ENCODE measurements at places on chromosomes 16 and 17.

DNA sequence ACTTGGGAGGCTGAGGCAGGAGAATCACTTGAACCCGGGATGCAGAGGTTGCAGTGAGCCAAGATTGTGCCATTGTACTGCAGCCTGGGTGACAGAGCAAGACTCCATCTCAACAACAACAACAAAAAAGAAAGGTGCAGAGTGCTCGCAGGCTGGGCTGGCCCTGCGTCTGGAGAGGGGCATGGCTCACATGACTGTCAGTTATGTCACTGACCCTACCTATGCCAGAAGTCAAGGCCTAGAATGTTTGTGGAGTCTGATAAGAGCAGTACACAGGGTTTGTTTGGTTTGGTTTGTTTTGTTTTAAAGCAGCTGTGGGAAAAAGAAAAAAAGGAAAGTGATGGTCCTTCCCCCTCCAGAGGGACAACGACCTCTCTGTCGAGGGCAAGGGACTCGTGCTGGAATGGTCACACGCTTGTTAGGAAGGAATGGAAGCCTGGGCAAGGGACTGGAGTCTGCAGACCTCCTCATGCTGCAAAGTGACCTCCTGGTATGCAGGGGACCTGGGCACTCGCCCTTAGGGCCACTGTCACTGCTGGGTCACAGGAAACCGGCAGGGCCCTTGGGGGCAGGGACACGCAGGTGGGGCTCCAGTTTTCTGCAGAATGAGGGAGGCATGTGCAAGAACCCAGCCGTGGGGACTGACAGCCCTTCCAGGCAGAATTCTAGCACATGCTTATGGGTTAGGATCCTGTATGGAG lies 10.1 kb upstream of the OSGIN1 start:
- no peak for DNase-seq

DNA sequence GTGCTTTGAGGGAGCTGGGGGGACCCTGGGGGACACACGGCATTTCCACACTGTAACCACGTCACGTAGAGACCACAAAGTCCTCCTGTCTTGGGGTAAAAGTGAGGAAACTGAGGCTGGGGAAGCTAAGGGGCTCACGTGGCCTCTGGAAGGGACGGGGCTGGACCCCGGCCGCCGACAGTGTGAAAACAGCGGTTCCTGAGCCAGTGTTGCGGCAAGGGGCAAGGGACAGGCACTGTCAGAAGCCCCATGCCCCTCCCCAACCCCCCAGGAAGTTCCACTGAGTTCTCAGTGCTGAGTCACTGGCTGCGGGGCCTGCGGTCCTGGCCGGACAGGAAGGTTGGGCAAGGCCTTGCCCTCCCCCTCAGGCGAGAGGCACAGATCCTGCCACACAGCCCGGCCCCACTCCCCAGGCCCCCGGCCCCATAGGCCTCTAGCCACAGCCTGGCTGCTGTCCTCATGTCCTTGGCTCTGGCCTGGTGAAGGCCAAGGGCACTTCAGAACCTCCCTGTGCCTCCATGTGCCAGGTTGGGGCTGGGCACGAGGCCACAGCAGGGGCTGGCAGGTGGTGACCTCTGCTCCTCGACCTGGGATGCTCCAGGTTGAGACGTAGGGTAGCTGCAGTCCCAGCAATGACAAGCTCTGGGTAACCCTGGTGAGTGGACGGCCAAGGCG lies 5.0 kb upstream of the CCDC57 start:
- DNase-seq: peak; percentile 78

DNA sequence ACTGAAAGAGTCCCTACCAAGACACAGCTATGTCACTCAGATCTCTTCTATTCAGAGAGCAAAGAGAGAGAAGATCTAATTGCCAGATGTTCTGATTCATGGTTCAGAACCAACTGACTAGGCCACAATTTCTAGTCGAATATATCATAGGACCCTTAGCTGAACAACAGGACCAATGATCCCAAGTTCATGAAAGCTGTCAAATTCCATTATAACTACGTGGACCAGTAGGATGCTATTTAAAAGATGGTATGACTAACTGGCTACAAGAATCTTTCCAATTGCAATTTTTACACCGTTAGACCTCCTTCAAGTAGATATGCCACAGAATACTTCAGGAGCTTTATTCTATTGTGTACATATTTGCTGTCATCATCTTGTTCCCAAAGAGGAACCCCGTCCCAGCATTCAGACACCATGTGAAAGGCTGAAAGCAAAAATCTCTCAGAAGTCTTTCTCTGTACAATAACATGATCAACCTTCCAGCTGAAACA lies 26.0 kb downstream of the DCUN1D3 start:
- DNase-seq: no peak

- no peak for DNase-seq
Measured at GRCh38 chr16:35497399-35497798, 2038.0 kb downstream of the TP53TG3F start.

DNA sequence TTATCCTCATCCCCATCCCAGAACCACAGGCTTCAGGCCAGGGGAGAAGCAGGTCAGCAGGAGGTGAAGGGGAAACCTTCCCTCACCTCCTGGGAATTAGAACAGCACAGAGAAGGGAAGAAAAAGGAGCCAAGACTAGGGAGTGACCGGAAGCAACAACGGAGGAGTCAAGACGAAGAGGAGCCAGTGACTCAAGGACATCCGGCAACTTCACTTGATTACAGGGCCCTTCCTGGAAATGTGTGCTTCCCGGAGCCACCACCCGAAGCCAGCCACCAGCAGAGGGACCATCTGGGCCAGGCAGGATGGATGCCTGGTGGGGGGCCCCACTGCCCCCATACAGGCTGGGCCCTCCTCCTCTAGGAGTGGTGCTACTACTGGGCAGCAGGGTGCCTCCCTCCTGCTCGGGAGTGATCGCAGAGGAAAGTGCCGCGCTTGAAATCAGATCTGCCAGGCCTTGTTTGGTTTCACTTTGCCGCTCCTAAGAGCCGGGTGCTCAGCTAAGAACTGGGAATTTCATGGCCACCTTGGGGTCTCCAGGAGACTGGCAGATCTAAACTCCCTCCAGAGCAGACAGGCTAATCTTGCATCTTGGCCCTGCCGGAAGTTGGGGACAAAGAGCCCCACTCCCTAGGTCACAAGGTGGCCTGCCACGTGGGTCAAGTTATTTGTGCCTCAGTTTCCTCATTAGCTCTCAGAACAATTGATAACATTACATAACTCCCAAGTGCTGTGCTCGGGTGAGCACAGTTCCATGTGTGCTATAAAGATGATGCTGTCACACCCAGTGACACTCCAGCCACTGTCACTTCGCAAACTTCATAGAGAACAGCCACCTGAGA lies 6.6 kb downstream of the CDC42EP4 start:
- DNase-seq: peak; percentile 97

DNA sequence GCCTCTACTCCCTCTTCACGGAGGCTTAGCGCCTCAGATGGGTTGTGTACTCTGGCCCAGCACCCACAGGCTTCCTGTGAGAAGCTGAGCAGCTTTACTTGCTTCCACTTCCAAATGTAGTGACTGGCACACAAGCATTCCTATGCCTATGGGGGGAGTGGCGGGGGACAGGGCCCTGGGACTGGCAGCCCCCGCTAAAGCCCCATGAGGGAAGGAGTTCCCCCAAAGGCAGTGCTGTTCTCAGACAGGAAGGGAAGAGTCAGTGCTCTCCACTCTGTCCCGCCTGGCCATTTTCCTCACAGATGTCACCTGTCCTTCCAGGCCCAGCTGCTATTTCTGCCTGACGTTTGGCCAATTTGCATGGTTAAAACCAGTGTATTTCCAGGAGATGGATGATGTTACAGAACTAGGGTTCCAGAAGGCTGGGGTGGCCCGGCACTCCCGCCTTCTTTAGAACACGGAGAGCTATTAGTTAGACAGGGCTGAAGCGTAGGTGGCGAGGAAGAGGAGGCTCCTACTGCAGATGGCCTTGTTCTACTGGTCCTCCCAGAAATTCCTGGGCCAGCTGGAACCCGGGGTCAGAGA lies 83.9 kb upstream of the FBXO47 start:
- no peak for DNase-seq

DNA sequence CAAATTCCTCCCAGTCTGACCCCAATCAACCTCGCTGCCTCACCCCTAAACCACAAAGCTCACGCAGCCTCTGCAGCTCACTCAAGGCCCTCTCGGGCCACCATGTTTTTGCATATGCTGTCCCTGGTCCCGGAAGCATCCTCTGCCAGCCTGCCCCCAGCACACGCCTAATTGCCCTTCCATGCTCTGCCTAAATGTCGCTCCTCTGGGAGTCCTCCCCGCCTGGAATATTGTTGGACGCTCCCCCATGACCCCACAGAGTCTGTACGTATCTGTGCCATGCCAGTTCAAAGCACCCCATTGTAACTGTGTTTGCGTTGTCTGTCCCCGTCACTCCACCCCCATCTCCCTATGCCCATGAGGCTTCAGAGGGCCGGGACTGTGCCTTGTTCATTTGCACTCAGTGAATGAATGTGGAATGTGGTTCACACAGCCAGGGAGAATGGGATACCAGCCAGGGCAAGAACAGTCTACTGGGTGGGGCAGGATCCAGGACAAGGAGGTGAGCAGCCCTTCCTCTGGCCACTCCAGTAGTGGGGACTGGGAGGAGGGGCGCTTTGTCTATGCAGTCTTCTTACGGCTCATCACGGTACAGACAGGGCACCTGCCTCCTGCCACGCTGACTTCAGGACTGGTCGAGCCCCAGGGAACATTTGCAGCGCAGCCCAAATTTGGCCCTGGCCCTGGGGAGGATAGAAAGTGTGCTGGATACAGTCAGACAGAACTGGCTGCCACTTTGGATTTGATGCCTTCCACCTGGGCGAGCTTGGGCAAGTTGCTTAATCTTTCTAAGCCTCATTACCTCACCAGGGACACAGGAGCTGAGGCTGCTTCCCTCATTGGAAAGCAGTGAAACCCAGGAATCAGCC lies 48.5 kb downstream of the NOS2 start:
- DNase-seq: no peak

All from kidney capillary endothelial cell (primary cell).